ENCODE measurements at places on chromosomes 2 and 18. TPM values are rescaled to one million over a fixed set of nuclear protein-coding genes. Genes with fewer than 3 reads are reported as not detected.

GRCh38 chr2:235171550-235172031 is 219.8 kb downstream of the SH3BP4 start:
- DNase-seq, result peak; percentile 19

GRCh38 chr18:61643884-61644647 is 248.7 kb downstream of the RNF152 start:
- no peak for DNase-seq

DNA sequence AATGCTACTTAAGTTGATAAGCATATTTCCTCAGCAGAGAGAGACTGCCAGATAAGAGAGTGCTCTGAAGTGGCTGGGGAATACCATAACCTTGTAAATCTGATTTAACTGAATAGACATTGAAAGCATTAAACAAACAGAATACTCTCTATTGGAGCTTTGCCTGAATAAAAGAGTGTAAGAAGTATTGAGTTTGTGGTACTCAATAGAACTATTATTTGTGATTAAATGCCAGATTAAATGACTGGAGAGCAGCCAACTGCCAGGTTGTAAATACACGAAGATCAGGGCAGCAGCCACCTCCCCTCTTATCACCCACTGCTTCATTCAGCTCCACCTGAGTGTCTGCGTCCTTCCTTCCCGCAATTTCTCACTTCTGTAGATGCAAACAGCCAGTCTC is 373.6 kb downstream of the DCDC2C start:
- DNase-seq, result no peak

DNA sequence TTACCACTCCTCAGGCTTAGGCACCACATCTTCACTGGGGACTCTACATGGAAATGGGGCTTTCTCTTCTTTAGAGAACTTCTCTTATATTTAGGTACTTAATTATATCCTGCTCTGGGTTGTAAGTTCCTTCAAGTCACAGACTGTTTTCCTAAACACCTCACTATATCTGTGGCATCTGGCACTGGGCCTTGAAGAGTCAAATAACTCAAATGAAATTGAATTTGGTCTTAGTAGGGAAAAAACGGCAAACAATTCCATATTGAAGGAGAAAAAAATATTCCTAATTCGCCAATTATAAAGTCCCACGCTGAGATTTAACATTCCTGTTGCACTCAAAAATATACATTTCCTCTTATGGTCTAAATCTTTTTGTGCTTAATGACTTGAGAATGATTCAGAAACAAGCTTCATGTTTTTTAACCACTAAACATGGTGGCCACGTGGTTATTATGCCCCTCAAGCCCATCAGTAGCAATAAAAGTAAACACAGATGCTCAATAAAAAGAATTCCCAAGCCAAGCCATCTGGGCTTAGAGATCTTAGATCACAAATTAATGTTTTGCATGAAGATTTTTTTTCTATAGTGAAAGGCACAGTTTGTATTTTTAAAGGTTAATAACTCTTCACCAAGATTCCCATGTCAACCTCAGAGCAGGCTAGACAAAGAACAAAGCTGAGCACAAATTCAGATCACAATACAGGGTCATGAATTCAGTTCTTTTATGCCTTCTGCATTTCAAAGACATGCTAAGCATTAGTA is 105.5 kb upstream of the SYT4 start:
- no peak for DNase-seq

GRCh38 chr18:78979730-78980278 is at the start of gene SALL3:
Gene SALL3 (plus strand): TSS chr18:78979818. CDS start chr18:78980275, 457 bp downstream.
- no peak for DNase-seq

- DNase-seq, result peak; percentile 81
Observed at GRCh38 chr18:48928787-48929186, 22.0 kb downstream of the SMAD7 start.

GRCh38 chr18:13566941-13567746 is 159.2 kb downstream of the FAM210A start:
- DNase-seq, result peak; percentile 9

GRCh38 chr2:201441409-201441808 is 9.8 kb downstream of the TRAK2 start:
- no peak for DNase-seq

DNA sequence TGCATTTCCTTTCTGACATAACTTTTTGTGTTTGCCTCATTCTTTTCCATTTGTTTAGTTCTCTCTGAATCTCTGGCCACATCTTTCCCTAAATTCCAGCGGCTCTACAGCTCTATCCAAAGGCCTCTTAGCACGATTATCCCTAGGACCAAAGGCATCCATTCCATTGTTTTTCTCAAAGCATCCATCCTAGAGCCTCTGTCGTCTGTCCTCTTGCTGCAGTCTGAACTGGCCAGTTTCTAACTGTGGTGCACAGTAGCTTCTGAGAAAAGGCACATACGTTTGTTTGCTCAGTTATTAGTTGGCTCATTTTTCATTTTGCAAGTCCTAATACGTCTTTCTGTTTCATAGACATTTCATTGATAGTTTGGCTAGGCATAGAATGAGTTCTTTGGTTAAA is 45.7 kb upstream of the TCF7L1 start:
- no peak for DNase-seq

DNA sequence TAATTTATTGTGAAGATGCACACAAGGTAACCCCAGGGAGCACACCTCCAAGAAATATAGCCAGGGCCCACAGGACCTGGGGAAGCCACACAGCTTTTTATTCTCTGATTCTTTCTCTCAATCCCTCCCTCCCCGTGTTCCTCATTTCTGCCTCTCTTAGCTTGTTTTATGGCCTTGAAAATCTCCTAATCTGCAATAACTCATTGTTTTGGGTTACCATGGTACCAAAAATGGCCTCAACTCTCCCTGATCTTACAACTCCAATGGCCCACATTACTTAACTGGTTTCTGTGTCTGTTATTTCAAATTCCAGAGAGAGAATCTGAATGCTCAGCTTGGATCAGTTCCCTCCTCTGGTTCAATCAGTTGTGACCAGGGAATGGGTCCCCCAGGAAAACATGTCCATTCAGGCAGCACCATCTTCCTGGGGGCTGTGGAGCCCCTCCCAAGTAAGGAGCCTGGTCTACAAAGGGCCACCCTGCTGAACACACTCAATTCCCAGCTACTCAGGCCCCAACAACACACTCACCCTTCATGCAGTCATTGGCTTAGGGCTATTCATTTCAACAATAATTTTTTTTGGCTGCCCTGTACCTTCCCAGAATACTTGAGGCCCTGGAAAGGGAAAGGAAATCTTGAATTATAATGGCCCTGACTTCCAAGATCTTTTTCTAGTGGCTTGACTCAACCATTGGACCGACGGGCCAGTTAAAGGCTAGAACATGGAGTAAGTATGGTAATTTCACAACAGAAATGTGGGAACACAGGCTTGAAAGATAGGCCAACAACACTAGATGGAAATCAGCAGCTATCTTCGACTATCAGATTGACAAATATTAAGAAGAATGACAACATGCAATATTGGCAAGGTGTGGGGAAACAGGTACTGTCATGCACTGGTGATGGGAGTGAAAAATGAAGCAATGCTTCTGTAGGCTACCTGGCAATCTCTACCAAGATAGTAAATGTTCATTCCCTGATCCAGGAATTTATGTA is 41.6 kb upstream of the ST3GAL5 start:
- peak; percentile 71 for DNase-seq

- DNase-seq, result no peak
Observed at GRCh38 chr2:102304711-102305611, 6.4 kb upstream of the IL1RL1 start.

- no peak for DNase-seq
Observed at GRCh38 chr2:158975271-158975921, 7.0 kb downstream of the TANC1 start.

DNA sequence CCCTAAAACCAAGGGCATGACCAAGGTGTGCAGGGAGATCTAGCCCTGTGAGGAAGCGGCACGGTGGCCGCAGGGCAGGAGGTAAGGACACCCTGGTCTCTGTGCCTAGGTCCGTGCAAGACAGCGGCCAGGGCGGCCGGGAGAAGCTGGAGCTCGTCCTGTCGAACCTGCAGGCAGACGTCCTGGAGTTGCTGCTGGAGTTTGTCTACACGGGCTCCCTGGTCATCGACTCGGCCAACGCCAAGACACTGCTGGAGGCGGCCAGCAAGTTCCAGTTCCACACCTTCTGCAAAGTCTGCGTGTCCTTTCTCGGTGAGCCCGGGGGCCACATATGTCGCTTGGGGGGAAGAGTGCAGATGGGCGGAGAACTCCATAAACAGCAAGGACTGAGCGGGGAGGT is 235.4 kb downstream of the ATAD2B start:
- DNase-seq, result no peak

- no peak for DNase-seq
Observed at GRCh38 chr18:34525244-34525643, 184.9 kb upstream of the DTNA start.

- DNase-seq, result no peak
Observed at GRCh38 chr18:30997223-30997622, 45.3 kb downstream of the DSC3 start.

GRCh38 chr2:240231838-240232244 is 91.4 kb upstream of the OTOS start:
- DNase-seq, result no peak

DNA sequence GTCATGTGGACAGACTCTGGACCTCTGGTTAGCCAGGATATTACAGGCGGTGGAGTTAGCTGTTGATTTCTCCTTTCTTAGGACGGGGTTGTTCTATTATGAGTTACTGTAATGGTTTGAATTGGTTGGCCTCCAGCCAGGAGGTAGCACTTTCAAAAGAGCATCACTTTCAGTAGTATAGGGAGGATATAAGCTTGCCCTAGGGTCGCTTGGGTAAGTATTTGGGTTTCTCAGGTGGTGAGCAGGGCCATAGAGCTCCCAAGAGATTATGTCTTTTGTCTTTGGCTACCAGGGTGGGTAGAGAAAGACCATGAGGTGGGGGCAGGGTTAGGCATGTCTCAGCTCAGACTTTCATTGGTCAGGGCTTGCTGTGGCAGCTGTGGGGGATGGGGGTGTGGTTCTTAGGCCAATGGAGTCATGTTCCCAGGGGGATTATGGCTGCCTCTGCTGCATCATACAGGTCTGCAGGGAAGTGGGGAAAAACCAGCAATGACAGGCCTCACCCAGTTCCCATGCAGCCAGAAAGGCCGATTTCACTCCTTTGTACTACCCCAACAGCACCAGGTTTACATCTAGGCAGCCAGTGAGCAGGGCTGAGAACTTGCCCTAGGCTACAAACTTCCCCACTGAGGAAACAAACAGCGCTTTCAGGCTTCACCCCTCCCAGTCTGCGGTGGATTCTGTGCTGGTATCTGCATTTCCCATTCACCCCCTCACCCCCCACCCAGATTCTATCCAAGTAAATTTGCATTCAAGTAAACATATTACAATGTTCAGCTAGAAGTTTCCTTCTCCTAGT is 89.4 kb upstream of the SLC38A11 start:
- no peak for DNase-seq

GRCh38 chr18:13672657-13673056 is 53.7 kb downstream of the FAM210A start:
- no peak for DNase-seq

GRCh38 chr2:4168834-4169233 is 465.5 kb downstream of the DCDC2C start:
- no peak for DNase-seq

- DNase-seq, result no peak
Observed at GRCh38 chr2:98269830-98270229, 76.4 kb upstream of the CNGA3 start.

DNA sequence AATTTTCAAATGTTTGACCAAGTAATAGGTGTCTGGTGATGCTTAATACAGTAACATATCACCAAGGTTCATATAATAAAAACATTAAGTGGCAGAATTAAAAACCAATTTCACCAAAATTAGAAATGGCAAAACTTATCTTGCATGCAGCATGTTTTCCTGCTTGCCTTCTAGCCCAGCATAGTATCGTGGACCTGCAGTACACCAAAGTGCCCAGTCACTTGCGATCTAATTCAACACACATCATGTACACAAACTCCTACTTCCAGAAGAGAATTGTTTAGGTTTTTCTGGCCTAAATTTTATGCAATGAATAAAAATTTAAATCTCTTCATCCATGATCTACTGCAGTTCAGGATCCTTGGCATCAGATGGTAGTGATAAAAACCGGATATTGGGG is 28.9 kb downstream of the LPIN2 start:
- no peak for DNase-seq

- DNase-seq, result peak; percentile 45
Observed at GRCh38 chr2:237441605-237442274, 27.8 kb upstream of the COL6A3 start.

- no peak for DNase-seq
Observed at GRCh38 chr2:63631501-63631900, 42.7 kb downstream of the MDH1 start.

- DNase-seq, result no peak
Observed at GRCh38 chr2:38406597-38407110, 29.6 kb upstream of the ATL2 start.

GRCh38 chr2:40564184-40564583 is 112.3 kb upstream of the SLC8A1 start:
- no peak for DNase-seq

DNA sequence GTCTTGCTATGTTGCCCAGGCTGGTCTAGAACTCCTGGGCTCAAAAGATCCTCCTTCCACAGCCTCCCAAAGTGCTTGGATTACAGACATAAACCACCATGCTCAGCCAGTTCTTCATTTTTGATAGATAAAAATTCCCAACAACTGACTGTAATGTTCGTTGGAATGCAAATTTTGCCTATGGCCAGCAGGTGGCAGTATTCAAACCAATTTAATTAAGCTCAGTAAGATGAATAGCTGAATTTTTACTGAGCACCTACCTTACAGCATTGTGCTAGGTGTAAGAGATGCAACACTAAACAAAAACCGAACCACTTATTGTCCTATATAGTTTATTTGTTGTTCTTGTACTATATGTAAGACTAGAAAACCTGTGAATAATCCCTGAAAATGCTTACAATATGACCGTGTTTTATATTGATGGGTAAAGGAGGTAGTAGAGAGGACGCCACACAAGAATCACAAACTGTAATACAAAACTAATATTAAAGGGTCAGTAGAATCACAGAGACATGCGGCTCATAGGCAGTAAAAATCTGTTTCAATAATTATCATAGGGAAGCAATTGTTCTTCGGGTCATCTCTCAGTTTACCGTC is 8.2 kb upstream of the TMEM182 start:
- peak; percentile 58 for DNase-seq

GRCh38 chr2:162282765-162283425 is 35.6 kb downstream of the IFIH1 start:
- no peak for DNase-seq

The NLRC4 gene
- total RNA-seq, result 0.53 TPM

The OTOS gene
- not detected for total RNA-seq

The SERPINB10 gene
- total RNA-seq, result 0.79 TPM

The FOXD4L1 gene
- 0.13 TPM for total RNA-seq

The KCNIP3 gene
- total RNA-seq, result under 0.01 TPM

The KHK gene
- total RNA-seq, result 0.77 TPM

The EPB41L3 gene
- 0.53 TPM for total RNA-seq

The CRYBA2 gene
- total RNA-seq, result not detected

The LAPTM4A gene
- total RNA-seq, result 60.0 TPM

The UCN gene
- total RNA-seq, result 0.51 TPM

The CCDC88A gene
- total RNA-seq, result 15.7 TPM

The LRRTM1 gene
- not detected for total RNA-seq

The MAPK4 gene
- not detected for total RNA-seq

The XIRP2 gene
- total RNA-seq, result not detected

The CYP27A1 gene
- 0.13 TPM for total RNA-seq

The LAMA3 gene
- 381 TPM for total RNA-seq

Data from bronchial epithelial cell (primary cell).